SK-N-SH (cell line): ENCODE measurements at places on chromosomes 16 and 17. TPM values are rescaled to one million over a fixed set of nuclear protein-coding genes. Genes with fewer than 3 reads are reported as not detected.
A peak's percentile ranks its signal among the peaks of the same experiment; 100 is the strongest.

EFCAB5 gene
- 0.05 TPM in 1 of 2 replicates, not detected in the other for polyA plus RNA-seq

CPNE7 gene
- polyA plus RNA-seq, result 3.9 and 4.0 TPM in 2 replicates

TBX21 gene
- polyA plus RNA-seq, result not detected in 2 replicates

MYO15A gene
- 0.15 and 0.43 TPM in 2 replicates for polyA plus RNA-seq

ABCA8 gene
- 2.3 TPM in 2 replicates for polyA plus RNA-seq

PTX4 gene
- polyA plus RNA-seq, result not detected in 2 replicates

CNGB1 gene
- polyA plus RNA-seq, result 0.05 TPM in 1 of 2 replicates, not detected in the other

DNA sequence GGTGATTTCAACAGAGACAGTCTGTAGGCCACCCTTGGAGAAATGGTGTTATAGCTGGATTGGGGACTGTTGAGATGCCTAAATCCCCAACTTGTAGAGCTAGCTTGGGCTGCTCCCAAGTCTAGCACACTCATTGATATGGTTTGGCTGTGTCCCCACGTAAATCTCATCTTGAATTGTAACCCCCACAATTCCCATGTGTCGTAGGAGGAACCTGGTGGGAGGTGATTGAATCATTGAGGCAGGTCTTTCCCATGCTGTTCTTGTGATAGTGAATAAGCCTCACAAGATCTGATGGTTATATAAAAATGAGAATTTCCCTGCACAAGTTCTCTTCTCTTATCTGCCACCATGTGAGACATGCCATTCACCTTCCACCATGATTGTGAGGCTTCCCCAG lies 536.0 kb downstream of the CDH13 start:
- no peaks in the 10 kb centered on the region for H3K4me1 ChIP-seq
- no peaks in the 10 kb centered on the region for H3K27me3 ChIP-seq
- no peaks in the 10 kb centered on the region for H3K36me3 ChIP-seq
- no peak overlapping the region for H3K4me3 ChIP-seq
- DNase-seq, result no peak

DNA sequence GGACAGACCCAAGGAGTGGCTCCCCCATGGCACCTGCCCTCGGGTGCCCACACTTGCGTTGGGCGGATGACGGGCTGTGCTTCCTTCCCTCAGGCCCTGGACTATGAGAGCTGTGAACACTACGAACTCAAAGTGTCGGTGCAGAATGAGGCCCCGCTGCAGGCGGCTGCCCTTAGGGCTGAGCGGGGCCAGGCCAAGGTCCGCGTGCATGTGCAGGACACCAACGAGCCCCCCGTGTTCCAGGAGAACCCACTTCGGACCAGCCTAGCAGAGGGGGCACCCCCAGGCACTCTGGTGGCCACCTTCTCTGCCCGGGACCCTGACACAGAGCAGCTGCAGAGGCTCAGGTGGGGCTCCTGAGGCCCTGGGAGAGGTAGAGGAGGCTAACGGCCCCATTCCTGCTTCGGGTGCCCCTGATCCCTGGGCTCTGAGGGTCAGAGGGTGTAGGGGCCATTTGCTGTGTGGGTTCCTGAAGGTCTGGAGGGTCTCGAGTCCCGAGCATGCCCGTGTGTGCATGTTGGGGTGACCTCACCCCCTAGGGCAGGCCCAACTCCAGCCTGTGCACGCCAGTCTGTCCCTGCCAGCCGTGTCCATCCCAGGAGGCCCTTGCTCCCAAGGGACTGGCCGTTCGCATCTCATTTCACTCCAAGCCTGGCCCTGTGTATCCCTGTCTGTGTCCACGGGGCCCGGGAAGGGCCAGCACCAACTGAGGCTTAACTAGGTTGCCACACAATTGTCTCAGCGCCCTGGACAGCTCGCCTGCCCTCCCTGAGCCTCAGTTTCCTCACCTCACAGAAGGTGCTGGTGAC lies 10.0 kb downstream of the SLC22A31 start:
- peaks cover 8% of the 10 kb centered on the region; the same call in 1 of the 2 replicates for H3K27me3 ChIP-seq
- H3K36me3 ChIP-seq, result no peaks in the 10 kb centered on the region
- peak; percentile 16 for DNase-seq
- H3K27ac ChIP-seq, result no peak overlapping the region
- no peaks in the 10 kb centered on the region for H3K4me1 ChIP-seq
- no peak overlapping the region for H3K4me3 ChIP-seq

GRCh38 chr16:88522276-88522949 lies 47.8 kb upstream of the ZC3H18 start:
- no peak overlapping the region for H3K27ac ChIP-seq
- no peak overlapping the region for H3K4me3 ChIP-seq
- H3K27me3 ChIP-seq, result no peaks in the 10 kb centered on the region
- H3K4me1 ChIP-seq, result peaks cover 9% of the 10 kb centered on the region; the same call in 1 of the 2 replicates

GRCh38 chr17:49522357-49522890 lies 27.3 kb downstream of the NGFR start:
- peaks cover 57% of the 10 kb centered on the region; the same call in 1 of the 2 replicates for H3K4me1 ChIP-seq
- DNase-seq, result peak; percentile 23
- peaks cover 4% of the 10 kb centered on the region; the same call in 1 of the 2 replicates for H3K27me3 ChIP-seq
- no peak overlapping the region for H3K4me3 ChIP-seq
- H3K27ac ChIP-seq, result no peak overlapping the region

DNA sequence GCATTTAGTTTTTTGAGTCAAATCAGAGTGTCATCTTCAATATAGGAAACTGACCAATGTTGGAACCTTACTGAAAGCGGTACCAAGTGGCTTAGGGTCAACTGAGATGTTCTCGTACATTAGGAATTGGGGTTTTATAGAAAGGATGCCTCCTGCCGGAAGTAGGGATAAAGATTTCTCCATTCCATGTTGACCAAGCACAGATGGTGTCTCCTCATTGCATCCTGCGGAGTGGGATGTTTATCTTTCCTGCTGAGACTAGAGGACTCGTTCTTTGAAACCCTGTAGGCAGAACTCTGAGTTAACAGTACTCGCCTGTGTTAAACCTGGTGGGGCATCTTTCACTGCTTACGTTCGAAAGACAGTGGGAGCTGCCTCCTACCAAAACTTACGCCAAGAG lies 1.4 kb downstream of the SHISA6 start:
- DNase-seq, result no peak
- H3K27me3 ChIP-seq, result no peaks in the 10 kb centered on the region

DNA sequence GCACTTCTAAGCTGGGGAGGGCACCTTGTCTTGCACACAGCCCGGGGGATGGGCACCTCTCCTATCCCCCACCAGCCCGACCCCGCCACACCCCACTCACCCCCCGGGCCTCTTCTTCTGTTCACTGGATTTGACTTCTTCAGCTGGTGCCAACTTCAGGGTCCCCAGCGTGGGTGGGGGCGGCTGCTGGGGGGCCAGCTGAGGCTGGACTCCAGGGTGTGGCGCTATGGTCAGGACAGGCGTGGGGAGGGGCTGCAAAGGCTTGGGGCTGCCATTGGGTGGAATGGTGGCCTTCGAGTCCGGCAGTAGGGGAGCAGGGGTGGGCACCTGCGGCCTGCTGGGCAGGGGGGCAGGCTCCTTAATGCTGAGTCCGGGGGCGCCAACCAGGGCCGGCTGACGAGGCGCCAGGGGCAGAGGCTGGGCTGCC lies 6.1 kb downstream of the MNT start:
- no peak overlapping the region for H3K4me3 ChIP-seq
- no peak for DNase-seq

DNA sequence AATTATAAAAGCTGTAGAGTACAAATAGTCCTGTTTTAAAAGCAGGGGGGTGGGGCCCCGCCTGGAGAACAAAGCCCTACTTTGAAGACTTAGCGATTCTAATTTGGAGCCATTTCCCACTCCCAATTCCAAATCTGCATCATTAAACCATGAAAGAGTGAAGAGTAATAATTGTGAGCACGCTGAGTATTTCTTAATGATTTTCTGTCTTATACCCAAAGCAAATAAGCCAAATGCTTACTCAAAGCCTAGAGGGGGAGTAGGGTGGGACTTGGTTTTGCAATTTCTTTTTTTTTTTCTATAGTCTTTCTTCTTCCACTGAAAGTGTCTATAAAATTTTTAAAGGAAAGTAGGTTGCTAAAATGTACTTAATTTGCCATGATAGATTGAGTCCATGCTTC lies 470.1 kb downstream of the TOX3 start:
- H3K27ac ChIP-seq, result no peak overlapping the region
- DNase-seq, result no peak
- no peaks in the 10 kb centered on the region for H3K4me1 ChIP-seq
- no peak overlapping the region for H3K4me3 ChIP-seq

DNA sequence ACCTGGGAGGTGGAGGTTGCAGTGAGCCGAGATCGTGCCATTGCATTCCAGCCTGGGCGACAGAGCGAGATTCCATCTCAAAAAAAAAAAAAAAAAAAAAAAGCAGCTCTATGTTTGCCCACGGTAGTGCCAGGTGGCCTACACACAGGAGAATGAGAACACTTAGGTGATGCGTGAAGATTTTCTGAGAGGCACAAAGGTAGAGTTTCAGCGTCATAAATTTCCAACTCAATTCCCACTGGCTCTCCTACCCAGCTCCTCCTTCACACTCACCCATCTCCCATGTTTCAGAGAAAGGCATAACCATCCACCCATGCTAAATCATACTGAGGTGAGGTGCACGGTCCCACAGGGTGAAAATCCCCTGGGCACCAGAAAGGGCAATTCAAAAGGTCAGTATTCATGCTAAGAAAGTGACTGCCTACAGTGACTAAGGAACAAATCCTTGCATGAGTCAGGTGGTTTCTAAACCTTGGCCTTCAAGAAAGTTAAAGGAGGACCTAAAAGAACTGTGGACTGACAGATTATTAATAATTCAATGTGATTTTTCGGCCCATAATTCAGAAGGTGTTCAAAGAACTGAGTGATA lies 4.8 kb downstream of the DCAKD start:
- H3K4me1 ChIP-seq, result peaks cover 16% of the 10 kb centered on the region; the same call in 1 of the 2 replicates
- H3K27me3 ChIP-seq, result no peaks in the 10 kb centered on the region
- no peak overlapping the region for H3K4me3 ChIP-seq
- no peak overlapping the region; the same call in 1 of the 2 replicates for H3K27ac ChIP-seq
- peaks cover 5% of the 10 kb centered on the region for H3K36me3 ChIP-seq

DNA sequence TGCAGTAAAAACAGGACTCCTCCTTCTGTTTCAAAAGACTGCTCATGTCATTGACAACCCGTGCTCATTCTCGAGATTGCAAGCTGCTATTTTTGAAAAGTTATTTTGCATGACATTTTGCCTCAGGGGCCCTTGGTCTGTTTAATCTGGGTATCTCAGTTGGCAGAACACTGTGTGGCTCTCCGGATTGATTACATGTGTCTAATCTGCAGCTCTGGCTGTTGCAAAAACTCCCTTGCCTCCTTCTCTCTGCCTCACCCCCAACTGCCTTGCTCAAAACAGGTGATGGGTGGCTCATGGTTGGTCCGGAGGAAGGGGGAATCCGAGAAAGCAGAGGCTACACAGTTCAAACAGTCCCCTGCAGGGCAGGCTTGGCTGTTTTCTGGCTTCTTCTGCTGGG lies 25.3 kb downstream of the GINS3 start:
- no peak overlapping the region for H3K27ac ChIP-seq
- H3K4me3 ChIP-seq, result no peak overlapping the region
- H3K4me1 ChIP-seq, result no peaks in the 10 kb centered on the region

- H3K27me3 ChIP-seq, result no peaks in the 10 kb centered on the region
- no peaks in the 10 kb centered on the region for H3K4me1 ChIP-seq
- H3K36me3 ChIP-seq, result peaks cover 30% of the 10 kb centered on the region
These were observed 9.8 kb upstream of the BRCA1 start for GRCh38 chr17:43134774-43135453.

DNA sequence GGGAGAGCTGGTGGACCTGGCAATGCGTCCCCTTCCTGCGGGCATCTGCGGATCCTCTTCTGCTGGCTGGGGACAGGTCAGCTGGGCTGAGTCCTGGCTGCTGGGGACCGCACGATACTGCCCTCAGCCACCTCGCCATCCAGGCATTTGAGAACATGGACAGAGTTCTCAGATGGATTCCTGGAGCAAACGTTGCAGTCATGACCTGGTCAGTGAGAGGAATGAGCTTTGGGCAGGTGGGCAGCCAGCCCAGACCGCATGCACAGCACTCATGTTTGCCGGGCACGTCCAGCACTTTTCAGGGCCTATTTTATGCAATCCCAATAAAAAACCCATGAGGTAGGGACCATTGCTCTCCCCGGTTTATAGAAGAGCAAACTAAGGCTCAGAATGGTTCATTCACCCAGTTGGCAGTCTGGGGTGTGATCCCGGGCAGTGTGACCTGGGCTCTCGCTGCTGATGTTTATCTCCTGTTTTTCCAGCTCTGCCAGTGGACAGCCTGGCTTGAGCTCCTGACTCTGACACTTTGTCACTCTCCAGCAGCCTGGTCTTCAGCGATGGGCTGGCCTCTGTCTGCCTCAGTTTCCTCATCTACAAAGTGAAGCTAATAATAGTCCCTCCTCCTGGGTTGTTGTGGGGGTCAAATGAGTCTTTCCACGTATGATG lies 294.7 kb downstream of the IRF8 start:
- DNase-seq, result no peak
- H3K4me3 ChIP-seq, result no peak overlapping the region
- H3K27ac ChIP-seq, result no peak overlapping the region

GRCh38 chr17:3039736-3040135 lies 23.7 kb downstream of the OR1D5 start:
- no peak for DNase-seq
- no peaks in the 10 kb centered on the region for H3K27me3 ChIP-seq
- H3K4me3 ChIP-seq, result no peak overlapping the region
- no peak overlapping the region for H3K27ac ChIP-seq

- no peak overlapping the region for H3K4me3 ChIP-seq
- H3K36me3 ChIP-seq, result no peaks in the 10 kb centered on the region
- no peaks in the 10 kb centered on the region for H3K27me3 ChIP-seq
- H3K4me1 ChIP-seq, result no peaks in the 10 kb centered on the region
These were observed 32.5 kb upstream of the MYO18A start for GRCh38 chr17:29212681-29213121.

DNA sequence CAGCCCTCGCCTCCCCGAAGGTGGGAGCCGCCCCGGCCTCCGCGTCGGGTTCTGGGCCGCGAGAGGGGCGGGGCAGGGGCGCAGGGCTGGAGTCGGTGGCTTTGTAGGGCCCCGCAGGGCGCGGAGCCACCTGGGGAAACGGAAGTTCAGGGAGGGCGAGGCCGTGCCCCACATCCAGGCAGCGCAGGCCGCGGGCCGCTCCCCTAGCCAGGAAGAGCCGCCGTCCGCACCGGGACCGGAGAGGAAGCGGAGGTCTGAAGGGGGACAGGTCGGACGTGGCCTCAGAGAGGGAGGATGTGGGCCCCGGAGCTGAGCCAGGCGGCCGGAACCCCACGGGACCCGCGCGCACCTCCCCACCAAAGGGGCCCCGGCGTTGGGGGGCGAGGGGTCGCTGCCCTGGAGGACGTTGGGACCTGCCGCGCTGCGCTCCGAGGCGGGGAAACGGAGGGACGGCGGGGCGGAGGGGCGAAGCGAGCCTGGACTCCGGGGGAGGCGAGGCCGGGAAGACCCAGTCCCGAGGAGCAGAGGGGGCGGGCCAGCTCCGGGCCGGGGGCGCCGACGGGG lies 482 bp upstream of the SLC16A3 start:
- no peaks in the 10 kb centered on the region for H3K27me3 ChIP-seq
- peak overlapping the region; percentile 64 for H3K4me3 ChIP-seq
- H3K27ac ChIP-seq, result no peak overlapping the region
- no peak for DNase-seq
- peaks cover 4% of the 10 kb centered on the region; the same call in 1 of the 2 replicates for H3K4me1 ChIP-seq

- H3K27me3 ChIP-seq, result no peaks in the 10 kb centered on the region
- H3K4me3 ChIP-seq, result peak within 1 kb of the TSS; percentile 73
- peaks cover 20% of the 10 kb centered on the region for H3K36me3 ChIP-seq
- DNase-seq, result peak; percentile 99
- no peaks in the 10 kb centered on the region for H3K4me1 ChIP-seq
- H3K27ac ChIP-seq, result peak within 1 kb of the TSS; percentile 91
These were observed at the start of gene TRIM37 for GRCh38 chr17:59106463-59107305. Gene TRIM37, minus strand, starts transcription at chr17:59106880. Its CDS starts 419 bp downstream, at chr17:59106461.

- peak; percentile 26 for DNase-seq
These were observed 1.0 kb downstream of the MYLK3 start for GRCh38 chr16:46746821-46747776.

- no peak for DNase-seq
- H3K4me3 ChIP-seq, result no peak overlapping the region
- no peaks in the 10 kb centered on the region for H3K4me1 ChIP-seq
- H3K27ac ChIP-seq, result no peak overlapping the region
- H3K27me3 ChIP-seq, result peaks cover 19% of the 10 kb centered on the region; the same call in 1 of the 2 replicates
These were observed 49.7 kb upstream of the WSCD1 start for GRCh38 chr17:6020376-6021010.
